ENCODE measurements at places on chromosomes 11 and 22.

DNA sequence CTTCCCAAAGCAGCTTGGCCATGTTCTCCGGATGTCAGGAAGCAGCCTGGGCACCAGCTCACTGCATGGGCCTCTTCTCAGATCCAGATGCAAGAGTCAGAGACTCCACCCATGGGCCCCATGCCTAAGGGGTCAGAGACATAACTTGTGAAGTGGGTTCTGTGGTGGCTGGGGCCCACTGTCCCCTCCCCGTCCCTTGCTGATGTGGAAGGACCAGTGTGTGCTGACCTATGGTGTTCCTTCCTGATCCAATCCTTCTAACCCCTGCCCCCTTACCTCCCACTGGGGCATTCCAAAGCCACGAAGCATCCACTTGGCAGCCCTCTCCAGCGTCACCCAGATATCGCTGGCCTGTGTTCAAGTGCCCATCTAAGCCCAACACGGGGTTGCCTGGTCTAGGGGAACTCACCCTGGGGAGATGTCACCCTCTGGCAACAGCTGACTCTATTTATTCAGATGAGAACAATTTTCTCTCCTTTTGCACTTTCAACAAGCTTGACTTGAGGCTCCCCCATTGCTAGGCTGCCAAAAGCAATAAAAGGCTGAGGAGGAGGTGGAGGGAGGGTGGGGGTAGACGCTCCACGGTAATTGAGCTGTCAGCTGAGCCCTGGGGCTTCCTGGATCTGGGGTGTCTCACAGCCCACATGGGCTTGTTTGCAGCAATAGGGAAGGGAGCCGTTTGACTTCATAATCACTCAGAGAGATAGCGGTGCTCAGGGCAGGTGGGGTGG lies 158.5 kb downstream of the ADAMTS15 start:
- DNase-seq, result no peak

DNA sequence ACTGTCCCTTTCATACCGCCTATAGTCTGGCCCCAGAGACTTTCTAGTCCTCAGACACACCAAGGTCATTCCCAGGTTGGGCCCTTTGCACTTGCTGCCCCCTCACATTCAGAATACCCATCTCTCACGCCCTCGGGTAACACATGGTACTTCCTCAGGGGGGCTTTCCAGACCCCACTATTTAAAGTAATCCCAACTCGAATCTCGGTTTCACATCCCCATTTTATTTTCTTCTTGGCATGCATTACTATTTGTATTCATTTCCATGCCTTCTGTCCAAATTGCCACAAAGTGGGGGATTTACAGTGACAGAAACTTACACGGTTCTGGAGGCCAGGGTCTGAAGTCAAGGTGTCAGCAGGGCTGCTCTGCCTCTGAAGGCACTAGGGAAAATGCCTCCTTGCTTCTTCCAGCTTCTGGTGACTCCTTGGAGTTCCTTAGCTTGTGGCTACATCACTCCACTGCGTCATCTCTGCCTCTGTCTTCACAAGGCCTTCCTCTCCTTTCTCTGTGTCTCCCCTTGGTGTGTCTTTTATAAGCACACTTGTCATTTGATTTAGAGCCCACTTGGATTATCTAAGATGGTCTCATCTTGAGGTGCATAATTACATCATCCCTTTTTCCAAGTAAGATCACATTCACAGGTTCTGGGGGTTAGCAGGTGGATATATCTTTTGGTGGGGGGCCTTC lies 15.1 kb downstream of the RCN1 start:
- DNase-seq, result no peak

DNA sequence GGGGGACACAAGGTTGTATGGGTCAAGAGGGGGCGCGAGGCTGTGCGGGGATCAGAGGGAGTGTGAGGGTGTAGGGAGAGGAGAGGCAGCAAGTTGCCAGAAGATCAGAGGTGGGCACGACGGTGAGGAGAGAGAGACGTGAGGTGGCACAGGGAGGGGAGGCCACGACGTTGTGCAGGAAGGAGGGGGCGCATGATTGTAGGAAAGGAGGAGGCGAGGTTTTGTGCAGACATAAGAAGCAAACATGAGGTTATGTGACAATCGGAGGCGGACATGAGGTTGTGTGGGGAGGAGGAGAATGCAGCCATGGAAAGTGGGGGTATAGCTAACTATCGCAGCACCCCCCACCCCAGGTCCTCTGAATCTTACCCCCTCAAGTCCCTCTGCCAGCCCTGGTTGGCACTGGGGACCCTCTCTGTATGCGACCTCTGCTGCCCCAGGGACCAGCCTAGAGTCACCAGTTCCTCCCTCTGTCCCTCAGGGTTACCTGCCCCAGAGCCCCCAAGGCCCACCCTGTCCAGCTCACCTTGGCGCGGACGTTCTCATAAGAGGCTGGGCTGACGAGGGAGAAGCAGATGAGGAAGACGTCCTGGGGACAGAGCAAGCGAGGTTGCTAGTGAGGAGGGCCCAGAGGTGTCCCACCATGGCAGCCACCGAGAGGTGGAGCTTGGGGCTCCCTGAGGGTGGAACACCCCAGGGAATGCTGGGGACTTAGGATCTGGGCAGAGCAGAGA lies 12.5 kb downstream of the RAC2 start:
- no peak for DNase-seq

- no peak for DNase-seq
Observed at GRCh38 chr11:134072844-134073243, 4.0 kb downstream of the JAM3 start.

GRCh38 chr22:33838644-33839043 lies 81.6 kb downstream of the LARGE1 start:
- no peak for DNase-seq

DNA sequence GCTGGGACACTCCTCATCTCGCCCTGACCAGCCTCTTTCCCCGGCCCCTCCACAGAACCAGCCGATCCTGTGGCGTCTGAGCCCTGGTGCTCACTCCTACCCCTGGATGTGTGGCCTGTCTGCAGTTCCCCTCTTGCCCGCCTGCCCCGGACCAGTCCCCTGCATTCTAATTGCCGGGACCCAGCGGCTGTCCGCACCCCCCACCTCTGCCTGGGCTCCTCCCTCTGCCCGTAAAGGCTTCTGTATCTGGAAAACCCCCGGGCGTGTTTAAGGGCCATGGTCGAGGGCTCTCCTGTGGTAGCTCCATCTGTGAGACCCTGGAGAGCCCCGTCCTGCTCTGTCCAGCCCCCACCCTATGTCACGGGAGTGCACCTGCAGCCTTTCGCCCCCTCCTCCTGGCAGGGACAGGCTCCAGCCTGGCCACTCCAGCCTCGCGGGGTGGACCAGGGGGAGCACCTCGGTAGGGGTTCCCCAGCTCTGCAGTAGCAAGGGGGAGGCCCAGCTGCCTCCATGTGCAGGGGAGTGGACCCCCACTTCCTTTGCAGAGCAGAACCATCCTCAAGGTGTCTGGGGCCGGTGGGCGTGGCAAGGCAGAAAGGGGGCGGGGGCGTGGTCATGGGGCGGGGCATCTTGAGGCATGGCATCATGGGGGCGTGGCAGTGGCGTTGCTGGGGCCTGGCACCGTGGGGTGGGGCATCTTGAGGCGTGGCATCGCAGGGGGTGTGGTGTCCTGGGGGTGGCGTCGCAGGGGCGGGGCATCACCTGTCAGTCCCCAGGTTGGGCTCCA lies 430.4 kb downstream of the TBC1D22A start:
- no peak for DNase-seq

- peak; percentile 55 for DNase-seq
Observed at GRCh38 chr22:48492366-48493320, 1335.0 kb downstream of the BRD1 start.

GRCh38 chr11:35173616-35174566 lies 34.9 kb downstream of the CD44 start:
- no peak for DNase-seq

DNA sequence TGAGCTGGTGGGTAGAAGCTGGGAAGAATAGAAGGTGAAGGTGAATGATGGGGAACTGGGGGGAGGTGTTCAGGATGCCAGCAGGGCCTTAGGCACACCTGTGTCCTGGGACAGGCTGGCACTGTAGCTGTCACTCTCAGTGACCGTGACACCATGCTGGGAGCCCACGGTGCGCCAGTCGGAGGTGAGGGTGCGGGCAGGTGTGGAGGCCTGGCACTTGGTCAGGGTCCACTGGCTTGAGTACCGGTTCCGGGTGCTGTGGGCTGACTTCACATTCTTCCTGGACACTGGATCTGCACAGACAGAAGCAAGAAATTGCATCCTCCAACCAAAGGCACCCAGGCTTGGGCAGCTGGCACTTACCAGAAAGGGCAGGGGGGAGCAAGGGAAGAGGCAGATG lies 103.8 kb downstream of the CEP164 start:
- DNase-seq, result no peak
